ENCODE measurements at places on chromosomes 1 and 21.

DNA sequence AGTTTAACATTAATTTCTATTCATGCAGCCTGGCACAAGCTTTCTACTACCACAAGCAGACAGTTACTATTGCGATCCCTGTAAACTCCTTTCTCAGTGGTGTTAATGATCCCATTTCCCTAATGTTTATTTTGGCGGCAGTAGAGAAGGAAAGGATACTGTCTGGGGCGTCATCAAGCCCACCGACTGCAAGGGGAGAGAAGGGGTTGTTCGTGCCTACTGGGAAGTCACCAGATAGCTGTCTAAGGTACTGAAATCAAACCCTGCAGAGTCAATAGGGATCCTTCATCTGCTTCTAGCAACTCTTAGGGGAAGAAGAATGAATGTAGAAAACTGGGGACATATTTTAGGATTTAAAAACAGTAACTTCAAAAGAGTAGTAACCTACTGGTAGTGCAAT, 95.2 kb upstream of the ADAR start:
- no peaks in the 10 kb centered on the region for H3K27me3 ChIP-seq

DNA sequence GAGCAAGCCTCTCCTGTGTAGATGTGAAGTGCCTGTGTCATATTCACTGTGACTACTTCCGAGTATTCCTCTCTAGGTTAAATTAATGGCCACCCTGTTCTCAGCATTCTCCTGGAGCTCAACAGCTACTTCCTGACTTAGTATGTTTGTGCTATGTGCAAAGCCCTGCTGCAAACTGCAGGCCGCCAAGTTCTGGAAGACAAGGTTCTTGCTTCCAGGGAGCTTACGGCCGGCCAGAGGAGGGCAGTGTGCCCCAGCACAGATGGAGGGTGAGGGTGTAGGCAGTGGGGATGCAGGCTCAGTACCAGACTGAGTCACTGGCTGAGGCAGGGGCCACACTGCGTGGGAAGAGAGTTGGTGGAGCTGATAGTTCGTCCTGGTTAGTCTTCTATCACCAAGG, 43.2 kb downstream of the ELK4 start:
- H3K27me3 ChIP-seq, result no peaks in the 10 kb centered on the region
- H3K36me3 ChIP-seq, result no peaks in the 10 kb centered on the region
- DNase-seq, result no peak
- H3K27ac ChIP-seq, result no peak overlapping the region
- peaks cover 4% of the 10 kb centered on the region for H3K4me1 ChIP-seq
- H3K4me3 ChIP-seq, result no peak overlapping the region

DNA sequence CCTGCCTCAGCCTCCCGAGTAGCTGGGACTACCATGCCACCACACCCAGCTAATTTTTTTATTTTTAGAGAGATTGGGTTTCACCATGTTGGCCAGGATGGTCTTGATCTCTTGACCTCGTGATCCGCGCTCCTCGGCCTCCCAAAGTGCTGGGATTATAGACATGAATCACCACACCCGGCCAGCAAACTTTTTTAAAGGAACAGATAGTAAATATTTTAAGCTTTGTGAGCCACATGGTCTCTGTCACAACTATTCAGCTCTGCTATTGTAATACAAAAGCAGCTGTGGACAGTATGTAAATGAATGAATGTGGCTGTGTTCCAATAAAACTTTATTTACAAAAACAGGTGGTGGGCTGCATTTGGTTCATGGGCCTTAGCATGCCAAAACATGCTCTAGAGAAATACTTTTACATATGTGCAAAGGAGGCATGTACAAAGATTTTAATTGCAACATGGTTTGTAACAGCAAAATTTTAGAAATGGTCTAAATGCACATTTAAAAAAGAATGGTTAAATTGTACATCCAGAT, 47.0 kb downstream of the CDCP2 start:
- H3K27ac ChIP-seq, result no peak overlapping the region
- H3K4me1 ChIP-seq, result no peaks in the 10 kb centered on the region
- no peak overlapping the region for H3K4me3 ChIP-seq
- H3K27me3 ChIP-seq, result no peaks in the 10 kb centered on the region
- no peaks in the 10 kb centered on the region for H3K36me3 ChIP-seq

DNA sequence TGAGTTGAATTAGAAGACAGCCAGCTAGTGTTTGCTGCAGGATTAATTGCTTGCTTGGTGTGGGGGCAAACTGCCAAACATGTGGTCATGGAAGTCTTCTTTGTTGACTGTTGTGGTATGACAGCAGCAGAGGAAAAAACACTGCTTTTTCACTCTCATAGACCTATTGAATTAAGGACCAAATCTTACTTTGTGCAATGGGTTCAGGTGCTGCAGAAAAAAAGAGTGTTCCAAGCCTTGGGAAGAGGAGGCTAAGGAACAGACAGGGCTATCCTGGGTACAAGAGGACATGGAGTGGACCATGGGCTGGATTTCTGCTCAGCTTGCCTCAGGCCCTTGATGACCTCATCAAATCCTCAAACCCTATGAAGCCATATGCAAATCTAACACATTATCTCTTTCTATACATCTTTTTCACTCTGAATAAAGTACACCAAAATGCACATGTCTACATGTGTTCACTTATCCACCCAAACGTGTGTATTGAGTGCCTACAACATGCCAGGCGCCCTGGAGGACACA, 61.5 kb downstream of the SIPA1L2 start:
- DNase-seq, result no peak
- no peak overlapping the region for H3K27ac ChIP-seq
- H3K4me1 ChIP-seq, result no peaks in the 10 kb centered on the region

DNA sequence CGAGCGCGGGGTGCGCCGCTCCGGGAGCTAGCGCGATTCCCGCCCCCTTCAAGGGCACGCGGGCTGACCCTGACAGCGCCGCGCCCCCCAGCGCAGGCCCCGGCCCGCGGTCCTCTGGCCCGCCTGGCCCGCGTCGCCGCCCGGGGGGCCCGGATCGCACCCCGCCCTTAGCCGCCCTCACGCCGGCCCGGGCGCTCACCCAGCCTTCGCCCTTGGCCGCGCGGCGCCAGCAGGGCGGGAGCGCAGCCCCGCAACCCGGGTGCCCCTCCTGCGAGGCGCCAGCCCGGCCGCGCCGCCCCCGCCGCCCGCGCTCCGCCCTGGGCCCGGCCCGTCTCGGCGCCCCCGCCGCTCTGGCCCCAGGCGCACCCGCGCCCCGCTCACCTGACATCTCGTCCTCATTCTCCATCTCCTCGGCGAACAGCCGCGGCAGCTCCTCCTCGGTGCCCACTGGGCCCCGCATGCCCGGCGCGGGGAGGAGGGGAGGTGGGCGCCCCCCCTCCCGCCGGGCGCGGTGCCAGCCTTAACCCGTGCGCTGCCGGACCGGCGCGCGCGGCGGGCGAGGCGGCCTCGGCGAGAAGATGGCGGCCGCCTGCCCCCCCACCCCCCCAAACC, 451 bp downstream of the CHD5 start:
- no peak overlapping the region for H3K4me3 ChIP-seq
- peaks cover 56% of the 10 kb centered on the region for H3K27me3 ChIP-seq
- H3K4me1 ChIP-seq, result peaks cover 13% of the 10 kb centered on the region
- no peak for DNase-seq
- H3K36me3 ChIP-seq, result no peaks in the 10 kb centered on the region

- no peaks in the 10 kb centered on the region for H3K36me3 ChIP-seq
- peaks cover 29% of the 10 kb centered on the region for H3K4me1 ChIP-seq
- H3K27me3 ChIP-seq, result no peaks in the 10 kb centered on the region
These were observed 14.0 kb downstream of the JUN start for GRCh38 chr1:58769809-58770320.

GRCh38 chr1:52899445-52899894, 22.1 kb downstream of the ECHDC2 start:
- H3K4me3 ChIP-seq, result no peak overlapping the region
- H3K36me3 ChIP-seq, result peaks cover 2% of the 10 kb centered on the region
- DNase-seq, result no peak

GRCh38 chr1:176164014-176164678, 42.9 kb downstream of the COP1 start:
- H3K27me3 ChIP-seq, result no peaks in the 10 kb centered on the region
- DNase-seq, result no peak
- no peaks in the 10 kb centered on the region for H3K4me1 ChIP-seq
- no peak overlapping the region for H3K27ac ChIP-seq
- H3K4me3 ChIP-seq, result no peak overlapping the region

DNA sequence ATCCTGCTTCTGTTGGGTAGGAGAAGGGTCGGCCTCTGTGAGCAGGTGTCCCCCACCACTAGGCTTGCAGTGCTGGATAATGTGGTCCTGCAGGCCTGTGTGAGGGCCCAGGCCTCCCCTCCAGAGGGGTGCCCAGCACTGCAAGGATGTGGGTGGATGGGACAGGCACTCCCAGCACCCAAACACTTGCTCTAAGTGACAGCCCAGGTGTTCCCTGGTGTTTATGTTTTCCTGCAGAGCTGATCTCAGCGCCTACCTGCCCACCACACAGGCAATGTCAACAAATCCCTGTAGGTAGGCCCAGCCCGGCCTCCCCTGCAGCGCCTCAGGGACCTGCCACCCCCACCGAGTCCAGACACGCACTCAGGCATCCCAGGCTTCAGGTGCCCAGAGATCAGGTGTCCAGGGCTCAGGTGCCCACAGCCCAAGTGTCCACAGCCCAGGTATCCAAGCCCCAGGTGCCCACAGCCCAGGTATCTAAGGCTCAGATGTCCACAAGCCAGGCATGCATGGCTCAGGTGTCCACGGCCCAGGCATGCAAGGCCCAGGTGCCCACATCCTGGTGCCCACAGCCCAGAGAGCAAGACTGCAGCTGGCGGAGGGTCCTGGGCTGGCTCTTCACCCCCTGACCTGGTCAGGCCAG, 59.2 kb downstream of the WNT9A start:
- peaks cover 3% of the 10 kb centered on the region for H3K27me3 ChIP-seq
- H3K36me3 ChIP-seq, result no peaks in the 10 kb centered on the region
- DNase-seq, result no peak

DNA sequence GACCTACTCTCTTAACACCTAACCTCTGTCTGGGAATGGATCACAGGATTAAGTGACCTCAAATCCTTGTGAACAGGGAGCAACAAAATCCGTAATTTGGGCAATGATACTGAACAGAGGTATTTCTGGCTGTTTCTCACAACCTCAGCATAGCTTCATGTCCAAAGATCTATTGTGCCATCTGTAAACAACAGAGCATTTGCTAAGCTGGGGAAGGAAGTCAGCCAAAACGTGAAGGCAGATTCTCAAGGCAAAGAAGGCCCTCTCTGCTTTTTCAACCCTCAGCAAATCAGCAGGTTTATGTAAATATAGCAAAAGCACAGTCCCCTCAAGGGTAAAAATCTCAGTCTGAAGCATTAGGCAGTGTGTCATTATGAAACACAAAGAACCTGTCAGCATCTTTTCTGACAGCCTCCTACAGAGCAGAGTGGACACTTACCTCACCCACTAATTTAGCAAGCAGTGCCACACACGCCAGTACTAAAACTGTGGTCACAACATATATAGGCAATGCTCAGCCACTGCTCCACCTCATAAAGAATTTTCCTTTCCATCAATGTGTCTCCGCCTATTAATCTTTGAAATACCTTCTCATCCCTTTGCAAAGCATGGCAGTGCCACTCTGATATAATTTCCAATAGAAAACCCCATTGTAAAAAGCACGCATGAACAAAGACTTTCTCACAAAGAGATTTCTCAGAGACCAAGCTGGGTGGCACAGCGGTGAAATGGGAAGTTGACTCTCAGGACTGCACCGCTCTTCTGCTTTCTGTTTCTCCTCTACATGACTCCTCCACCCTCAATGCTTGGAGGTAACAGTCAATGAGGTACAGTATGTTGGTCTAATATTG, 188.0 kb downstream of the RERE start:
- no peaks in the 10 kb centered on the region for H3K36me3 ChIP-seq
- DNase-seq, result no peak
- H3K27ac ChIP-seq, result no peak overlapping the region
- H3K4me1 ChIP-seq, result peaks cover 12% of the 10 kb centered on the region
- no peak overlapping the region for H3K4me3 ChIP-seq
- H3K27me3 ChIP-seq, result no peaks in the 10 kb centered on the region

- H3K36me3 ChIP-seq, result peaks cover 5% of the 10 kb centered on the region
- peaks cover 12% of the 10 kb centered on the region for H3K4me1 ChIP-seq
- peak within 1 kb of the TSS; percentile 74 for H3K27ac ChIP-seq
- peak within 1 kb of the TSS; percentile 73 for H3K4me3 ChIP-seq
- no peaks in the 10 kb centered on the region for H3K27me3 ChIP-seq
These were observed at the start of gene CDK18 for GRCh38 chr1:205504311-205505075. Gene CDK18, plus strand, starts transcription at chr1:205504669. Its CDS starts 18,499 bp downstream, at chr1:205523168.

GRCh38 chr1:246583056-246583440, 16.8 kb downstream of the CNST start:
- no peaks in the 10 kb centered on the region for H3K27me3 ChIP-seq
- no peak overlapping the region for H3K4me3 ChIP-seq
- no peak for DNase-seq
- no peaks in the 10 kb centered on the region for H3K36me3 ChIP-seq
- H3K27ac ChIP-seq, result no peak overlapping the region

GRCh38 chr1:232226197-232226712, 403.7 kb downstream of the SIPA1L2 start:
- H3K36me3 ChIP-seq, result no peaks in the 10 kb centered on the region
- no peaks in the 10 kb centered on the region for H3K27me3 ChIP-seq
- H3K4me1 ChIP-seq, result peaks cover 30% of the 10 kb centered on the region
- H3K27ac ChIP-seq, result no peak overlapping the region
